ENCODE measurements at places on chromosomes 16 and 17. TPM values are rescaled to one million over a fixed set of nuclear protein-coding genes. Genes with fewer than 3 reads are reported as not detected.

C16orf74 gene
- 2.9 TPM for polyA plus RNA-seq

- no peak for DNase-seq
Measured at GRCh38 chr16:67236563-67237395, 9.8 kb downstream of the TMEM208 start.

RAB37 gene
- 0.12 TPM for polyA plus RNA-seq

GRCh38 chr17:54992797-54993639 is 24.5 kb downstream of the STXBP4 start:
- no peak for DNase-seq

- DNase-seq = no peak
Measured at GRCh38 chr16:7919782-7920181, 587.1 kb downstream of the RBFOX1 start.

- DNase-seq = peak; percentile 87
Measured at GRCh38 chr16:31052114-31052513, 18.8 kb downstream of the STX4 start.

- DNase-seq = no peak
Measured at GRCh38 chr16:11112723-11113348, 143.2 kb downstream of the SOCS1 start.

DNA sequence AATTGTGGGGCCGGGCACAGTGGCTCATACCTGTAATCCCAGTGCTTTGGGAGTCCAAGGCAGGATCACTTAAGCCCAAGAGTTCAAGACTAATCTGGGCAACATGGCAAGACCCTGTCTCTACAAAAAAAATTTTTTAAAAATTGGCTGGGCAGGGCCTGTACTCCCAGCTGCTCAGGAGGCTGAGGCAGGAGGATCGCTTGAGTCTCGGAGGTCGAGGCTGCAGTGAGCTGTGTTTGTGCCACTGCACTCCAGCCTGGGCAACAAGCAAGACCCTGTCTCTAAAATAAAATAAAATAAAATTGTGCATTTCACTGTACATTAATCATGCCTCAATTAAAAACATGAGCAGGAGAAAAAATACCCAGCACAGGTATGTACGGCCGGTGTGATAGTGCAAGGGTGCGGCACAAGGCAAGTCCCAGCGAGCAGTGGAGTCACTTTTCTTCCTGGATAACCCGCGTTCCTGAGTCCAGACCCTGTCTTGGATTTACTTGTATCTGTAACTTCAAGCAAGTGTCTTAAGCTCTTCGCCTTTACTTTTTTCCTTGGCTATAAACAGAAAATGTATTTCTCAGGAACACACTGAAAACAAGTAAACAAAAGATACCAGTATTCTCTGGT is 11.4 kb downstream of the ZDHHC7 start:
- no peak for DNase-seq

TRPV3 gene
- polyA plus RNA-seq = 0.54 TPM

P2RX5 gene
- polyA plus RNA-seq = 5.0 TPM

TPSD1 gene
- not detected for polyA plus RNA-seq

DNA sequence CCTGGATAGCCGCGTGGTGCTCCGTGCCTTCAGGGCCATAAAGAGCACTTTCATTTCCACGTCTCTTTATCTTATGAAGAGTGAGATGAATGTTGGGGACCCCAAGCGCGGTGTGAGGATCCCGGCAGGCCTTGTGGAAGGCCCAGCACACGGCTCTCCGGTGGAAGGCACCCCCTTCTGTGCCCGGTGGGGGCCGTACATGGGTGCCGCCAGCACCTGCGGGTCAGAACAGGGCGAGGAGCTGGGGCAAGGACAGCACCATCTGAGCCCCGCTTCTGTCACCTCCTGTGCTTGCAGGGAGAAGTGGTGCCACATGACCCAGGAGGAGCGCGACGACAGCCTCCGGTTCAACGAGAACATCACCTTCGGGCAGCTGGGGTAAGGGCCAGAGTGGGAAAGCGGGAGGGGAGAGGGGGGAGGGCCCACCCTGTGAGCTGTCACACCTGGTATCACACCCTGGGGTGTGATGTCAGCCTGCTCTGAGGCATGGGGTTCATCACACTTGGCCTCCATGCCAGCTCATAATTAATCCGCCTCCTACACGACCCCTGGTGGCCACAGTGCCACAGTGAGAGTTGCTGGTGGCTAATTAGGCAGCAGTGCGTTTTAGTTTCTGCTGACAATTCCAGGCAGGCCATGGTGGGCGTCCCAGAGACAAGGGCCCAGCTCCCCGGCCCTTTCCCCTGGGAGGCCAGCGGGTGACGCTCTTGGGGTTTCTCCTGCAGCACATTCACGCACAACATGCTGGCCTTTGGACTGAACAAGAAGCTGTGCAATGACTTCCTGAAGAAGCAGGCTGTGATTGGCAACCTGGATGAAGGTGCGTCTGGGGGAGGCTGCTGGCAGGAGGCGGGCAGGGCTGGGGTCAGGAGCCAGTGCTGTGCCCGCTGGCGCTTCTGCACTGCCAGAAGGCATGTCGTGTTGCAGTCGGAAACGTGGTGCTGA is 25.7 kb downstream of the CIBAR2 start:
- no peak for DNase-seq

DNA sequence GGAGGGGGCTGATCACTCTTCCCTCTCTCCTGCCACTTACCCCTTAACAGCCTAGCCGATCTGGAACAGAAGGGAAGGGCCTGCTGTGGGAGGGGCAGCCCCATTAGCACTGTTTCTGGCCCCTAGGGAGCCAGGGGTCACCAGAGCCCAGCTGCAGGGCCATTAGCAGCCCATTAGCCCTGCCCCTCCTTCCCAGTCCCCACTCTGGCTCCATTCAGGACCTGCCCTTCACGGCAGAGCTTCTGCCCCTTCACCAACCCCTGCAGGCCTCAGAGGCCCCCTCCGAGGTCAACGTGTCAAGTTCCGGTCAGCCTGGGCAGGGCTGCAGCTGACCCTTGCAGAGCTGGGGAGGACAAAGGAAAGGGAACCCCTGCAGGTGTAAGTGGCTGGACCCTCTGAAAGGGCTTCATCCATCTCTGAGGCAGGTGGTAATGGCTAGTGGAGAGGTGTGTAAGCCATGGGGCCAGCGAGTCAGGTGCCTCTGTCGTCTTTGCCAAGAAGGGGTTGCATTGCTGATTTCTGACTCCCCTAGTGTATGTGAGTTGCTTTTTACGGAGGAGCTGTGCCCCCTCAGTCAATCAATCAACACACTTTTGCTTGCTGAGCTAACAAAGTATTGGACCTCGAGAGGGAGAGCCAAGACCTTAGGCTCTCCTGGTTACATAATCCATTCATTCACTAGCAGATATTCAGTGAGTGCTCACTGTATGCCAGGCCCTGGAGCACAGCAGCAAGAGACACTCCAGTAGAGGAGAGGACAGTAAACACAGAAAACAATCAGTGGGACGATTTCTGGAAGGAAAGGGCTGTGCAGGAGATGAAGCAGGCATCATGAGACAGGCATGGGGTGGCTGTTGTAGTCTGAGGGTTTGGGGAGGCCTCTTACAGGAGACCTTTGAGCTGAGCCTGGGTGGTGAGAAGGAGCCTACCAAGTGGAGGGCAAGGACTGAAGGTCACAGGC is 18.2 kb upstream of the KCNJ12 start:
- DNase-seq = no peak
